NCI-H2081 (cell line): ENCODE measurements at places on chromosomes 2 and 18.

DNA sequence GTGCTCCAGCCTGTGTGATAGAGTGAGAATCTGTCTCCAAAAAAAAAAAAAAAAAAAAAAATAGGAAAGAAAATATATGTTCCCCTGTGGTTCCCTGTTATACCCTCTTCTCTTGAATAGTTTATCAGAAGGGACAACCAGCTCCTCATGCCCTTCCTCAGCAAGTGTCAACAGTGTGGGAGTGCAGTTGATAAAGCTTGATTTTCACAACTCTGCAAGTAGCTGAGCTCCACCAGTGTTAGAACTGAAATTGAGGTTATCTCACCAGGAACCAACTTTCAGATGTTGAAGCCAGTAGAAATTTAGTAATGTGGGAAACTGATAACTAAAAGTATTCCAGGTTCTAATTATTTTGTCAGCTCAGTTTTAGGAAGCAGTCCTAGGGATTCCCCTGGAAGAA lies 25.1 kb downstream of the NEDD4L start:
- no peak for DNase-seq

GRCh38 chr2:174593574-174594203 lies 3.9 kb downstream of the WIPF1 start:
- no peak for DNase-seq

- DNase-seq = no peak
These were observed 33.9 kb downstream of the PTPN18 start for GRCh38 chr2:130389783-130390182.

GRCh38 chr2:86234563-86235131 lies 35.4 kb downstream of the MRPL35 start:
- no peak for DNase-seq

- DNase-seq = no peak
These were observed 34.7 kb upstream of the LPIN1 start for GRCh38 chr2:11711751-11712150.

DNA sequence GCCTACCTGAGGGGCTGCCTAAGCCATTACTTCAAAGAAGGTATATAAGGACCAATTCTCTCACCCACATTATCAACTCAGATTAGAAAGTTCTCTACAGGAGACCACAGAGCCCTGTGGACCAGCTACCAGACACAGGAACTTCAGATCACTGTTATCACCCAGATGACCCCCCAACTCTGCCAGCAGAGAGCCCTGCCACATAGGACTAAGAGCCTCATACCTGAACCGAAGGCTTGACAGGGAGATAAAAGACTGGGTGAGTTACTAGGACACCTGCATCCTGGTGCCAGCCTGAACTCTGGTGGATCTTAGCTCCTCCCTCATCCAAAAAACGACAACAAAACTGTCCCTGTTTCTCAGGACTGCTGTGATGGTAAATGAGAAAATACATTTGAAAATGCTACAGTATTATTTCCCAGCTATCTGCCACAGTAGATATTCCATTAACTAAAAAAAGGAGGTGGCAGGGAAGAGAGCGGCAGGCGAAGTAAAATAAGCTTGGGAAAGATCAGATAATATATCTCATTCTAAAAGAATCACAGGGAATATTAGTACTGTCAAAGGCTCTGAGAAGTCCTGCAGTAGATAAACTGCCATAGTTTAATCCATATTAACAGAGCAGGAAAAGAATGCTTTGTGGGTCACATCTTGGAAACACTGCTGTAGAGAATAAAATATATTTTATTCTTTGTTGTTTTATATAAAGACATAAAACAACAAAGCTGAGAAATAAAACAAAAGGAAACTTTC lies 79.7 kb downstream of the STK39 start:
- DNase-seq = no peak

DNA sequence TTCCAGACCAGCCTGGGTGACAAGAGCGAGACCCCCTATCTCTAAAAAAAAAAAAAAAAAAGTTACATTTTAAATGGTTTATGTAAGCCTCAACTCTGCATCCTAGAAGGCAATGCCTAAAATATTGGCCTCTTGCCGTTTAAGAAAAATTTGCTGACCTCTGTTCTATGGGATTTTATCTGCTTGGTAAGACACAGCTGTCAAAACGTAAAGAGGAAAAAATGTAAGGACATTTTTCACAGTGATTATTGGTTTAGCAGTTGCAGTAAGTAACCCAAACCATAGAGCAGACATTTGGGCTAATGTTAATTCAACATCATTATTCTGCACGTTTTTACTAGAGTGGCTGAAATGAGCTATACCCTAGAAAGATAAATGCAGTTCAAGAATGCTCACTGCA lies 14.4 kb upstream of the E2F6 start:
- no peak for DNase-seq

GRCh38 chr2:208012449-208012848 lies 12.9 kb downstream of the PLEKHM3 start:
- DNase-seq = no peak

DNA sequence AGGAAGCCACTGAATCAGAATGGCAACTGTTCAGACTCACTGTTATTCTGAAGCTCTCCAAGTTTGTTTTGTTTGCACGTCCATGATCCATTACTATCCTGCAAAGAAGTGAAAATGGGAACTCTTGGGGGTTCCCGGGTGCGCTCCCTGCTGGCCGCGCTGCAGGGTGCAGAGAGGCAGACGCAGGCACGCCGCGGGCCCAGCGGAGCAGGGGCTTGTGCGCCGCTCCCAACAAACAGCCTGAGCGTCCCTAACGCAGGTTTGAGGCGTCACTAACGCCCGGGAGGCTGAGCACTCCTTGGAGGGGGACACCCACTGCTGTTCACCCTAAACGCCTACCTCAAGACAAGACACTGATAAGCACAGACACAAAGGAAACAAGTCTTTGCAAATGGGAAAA lies 14.3 kb upstream of the PIEZO2 start:
- no peak for DNase-seq

GRCh38 chr2:71347517-71347916 lies 15.9 kb downstream of the ZNF638 start:
- no peak for DNase-seq

DNA sequence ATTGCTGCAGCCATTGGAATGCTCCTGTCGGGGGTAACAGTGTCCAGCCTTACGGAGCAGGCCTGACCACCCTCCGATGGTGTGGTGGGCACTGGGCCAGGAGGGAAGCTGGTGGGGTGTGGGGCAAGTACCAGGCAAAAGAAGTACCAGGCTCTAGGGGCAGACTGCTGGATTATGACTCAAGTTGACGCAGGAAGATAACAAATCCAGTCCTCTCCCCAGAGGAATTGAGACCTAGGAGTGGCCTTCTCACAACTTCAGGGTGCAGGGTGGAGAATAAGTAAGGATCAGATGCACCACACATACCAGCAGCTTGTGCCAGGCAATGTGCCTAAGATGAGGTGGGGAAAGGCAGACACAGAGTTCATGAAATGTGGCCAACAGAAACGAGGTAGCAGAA lies 37.9 kb downstream of the SEMA4F start:
- no peak for DNase-seq

DNA sequence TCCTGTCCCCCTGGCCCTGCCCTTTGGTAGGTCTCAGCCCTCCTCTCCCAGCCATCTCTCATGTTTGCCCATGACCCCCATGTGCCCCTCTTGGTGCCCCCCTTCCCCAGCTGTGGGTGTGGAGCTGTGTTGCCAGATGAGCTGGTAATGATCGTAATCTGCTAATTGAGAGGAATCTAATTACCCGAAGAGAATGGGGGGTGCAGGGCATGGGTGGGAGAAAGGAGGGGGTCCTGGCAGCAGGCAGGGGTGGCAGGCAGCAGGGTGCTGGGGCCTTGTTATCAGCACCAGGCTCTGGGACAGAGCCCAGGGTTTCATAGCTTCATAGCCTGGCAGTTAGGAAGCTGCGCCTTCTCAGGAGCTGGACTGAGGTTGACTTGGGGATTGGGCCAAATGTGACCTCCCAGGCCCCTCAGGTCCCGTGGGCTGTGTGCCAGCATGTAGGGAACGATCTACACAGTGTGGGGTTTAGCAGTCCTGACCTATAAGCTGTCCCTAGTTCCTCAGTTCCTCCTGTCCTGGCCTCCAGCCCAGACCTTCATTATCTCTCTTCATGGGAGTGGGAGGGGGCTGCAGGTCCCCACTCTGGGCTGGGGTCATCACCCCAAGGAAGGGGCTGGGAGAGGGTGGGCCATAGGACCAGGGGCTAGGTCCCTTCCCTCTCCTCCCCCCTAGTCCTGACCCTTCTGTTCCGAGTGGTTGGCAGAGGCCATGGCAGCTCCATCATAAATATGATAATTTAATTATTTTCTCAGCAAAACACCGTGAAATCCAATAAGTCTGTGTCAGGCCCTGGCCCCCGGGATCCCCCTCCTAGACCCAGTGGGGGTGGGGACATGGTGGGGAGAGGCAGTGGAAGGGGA lies 6.5 kb upstream of the ASIC4 start:
- no peak for DNase-seq

- DNase-seq = no peak
These were observed 282.9 kb upstream of the REV1 start for GRCh38 chr2:99772591-99773331.

DNA sequence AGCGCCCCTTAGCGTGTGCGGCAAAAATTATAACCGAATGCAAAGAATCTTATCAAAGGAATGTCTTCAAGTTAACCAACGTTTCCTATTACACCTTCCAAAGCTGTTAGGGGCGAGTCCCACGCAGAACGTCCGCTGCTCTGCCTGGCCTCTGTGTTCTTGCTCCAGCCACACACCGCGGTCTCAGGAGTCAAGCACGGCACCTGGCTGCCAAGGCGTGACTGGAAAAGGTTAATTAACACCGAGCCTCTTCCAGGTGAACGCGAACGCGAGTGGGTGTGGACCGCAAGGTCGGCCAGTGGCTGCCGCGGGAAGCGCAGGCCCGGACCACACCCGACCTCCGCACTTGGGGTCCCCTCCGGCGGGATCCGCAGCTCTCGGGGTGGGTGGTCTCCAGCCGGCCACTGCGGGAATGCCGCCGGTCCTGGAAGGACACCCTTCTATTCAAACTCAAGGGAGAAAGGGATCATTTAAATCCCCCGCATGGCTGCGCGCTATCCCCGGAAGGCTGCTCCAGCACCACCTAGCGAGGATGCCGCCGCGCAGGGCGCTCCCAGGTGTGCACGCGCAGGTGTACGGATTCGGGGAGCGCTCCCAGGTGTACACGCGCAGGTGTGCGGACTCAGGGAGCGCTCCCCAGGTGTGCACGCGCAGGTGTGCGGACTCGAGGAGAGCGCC lies 830 bp downstream of the CYB5A start:
- DNase-seq = peak; percentile 83

DNA sequence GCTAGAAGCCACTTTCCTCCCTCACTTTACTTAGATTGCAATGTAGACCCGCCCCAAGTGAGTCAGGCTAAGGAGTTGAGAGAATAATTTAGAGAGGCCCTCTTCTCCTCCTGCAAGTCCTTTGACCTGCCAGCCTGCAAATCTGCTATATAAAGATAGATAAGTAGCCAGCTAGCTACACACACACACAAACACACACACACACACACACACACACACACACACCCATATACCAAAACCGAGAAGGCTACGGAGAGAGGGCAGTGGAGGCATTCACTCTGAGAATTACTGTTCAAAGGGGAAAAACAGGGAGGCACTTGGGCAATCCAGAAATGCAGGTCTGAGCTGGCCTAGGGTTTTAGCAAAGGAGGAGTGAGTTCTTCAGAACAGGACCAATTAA lies 23.0 kb upstream of the SMAD7 start:
- DNase-seq = no peak

DNA sequence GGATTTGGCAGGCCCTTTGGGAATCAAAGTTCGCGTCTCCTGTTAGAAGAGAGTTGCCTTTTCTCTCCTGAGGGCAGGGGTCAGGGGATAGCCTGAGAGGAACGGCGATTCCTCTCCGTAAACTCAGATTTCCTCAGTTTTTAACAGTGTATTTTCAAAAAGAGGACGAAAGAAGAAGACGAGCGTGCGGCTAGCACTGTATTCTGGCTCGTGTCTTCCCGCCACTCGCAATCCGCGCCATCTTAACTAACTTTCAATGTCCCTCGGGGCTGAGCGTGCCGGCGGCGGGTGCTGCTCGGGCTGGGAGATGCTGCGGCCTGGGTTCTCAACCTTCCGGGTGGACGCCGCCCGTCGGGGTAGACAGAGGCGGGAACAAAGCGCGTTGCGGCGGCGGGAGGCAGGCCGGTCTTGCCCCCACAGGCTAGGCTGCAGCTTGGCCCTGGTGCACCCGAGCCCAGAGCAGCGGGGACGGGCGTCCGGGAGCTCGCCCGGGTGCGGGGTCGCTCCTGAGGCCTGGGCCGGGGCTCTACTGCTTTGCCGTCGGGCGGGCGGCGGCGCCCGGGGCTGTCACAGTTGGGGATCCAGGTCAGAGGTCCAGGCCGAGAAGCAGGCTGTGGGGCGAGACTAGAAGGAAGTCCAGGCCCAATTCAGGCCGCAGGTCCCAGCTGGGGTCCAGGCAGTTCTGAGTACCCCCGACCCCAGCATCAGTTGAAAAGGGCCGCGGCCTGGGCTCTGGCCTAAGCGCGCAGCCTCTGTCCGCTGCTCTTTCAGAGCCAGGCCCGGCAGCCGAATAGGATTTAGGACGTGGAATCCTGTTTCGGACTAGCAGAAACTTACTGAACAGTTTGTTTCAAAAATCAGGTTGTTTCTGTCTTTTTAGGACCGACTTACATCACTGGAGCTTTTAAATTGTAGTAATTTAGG lies 11.8 kb downstream of the TBR1 start:
- DNase-seq = no peak

- DNase-seq = no peak
These were observed 484.8 kb upstream of the NETO1 start for GRCh38 chr18:73352546-73352945.

DNA sequence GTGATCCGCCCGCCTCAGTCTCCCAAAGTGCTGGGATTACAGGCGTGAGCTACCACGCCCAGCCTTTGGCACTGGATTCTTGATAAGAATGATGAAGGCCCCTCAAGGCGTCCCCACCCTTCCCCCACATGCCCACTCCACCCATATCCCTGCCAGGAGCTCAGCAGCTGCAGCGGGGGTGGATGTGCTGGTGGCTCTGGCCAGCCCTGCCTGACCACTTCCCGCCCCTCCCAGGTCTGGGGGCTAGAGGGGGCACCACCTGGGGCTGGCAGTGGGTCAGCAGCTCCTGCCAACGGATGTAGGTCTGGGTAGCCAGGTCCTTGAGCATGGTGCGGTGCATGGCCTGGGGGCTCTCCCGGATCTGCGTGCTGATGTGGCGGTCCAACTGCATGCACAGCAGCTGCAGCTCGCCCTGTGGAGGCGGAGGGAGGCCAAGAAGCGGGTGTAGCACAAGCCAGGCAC lies 7.8 kb upstream of the SEMA4C start:
- no peak for DNase-seq

DNA sequence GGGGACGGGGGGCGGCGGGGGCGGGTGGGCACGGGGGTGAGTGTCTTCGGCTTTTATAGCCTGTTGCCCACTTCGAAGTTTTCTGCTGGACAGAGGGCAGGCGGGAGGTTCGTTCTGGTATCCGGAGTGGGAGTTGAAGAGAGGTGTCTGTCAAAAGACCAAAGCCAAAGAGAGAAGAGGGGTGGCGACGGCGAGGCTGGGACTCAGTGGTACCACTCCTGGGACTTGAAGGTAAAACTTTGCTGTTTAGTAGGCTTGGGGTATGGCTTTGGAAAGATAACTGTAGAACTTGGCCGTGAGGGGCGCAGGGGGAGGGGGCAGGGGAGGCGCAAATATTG lies 215.8 kb upstream of the DTNA start:
- DNase-seq = no peak
